ENCODE measurements at places on chromosomes 6 and 20.

DNA sequence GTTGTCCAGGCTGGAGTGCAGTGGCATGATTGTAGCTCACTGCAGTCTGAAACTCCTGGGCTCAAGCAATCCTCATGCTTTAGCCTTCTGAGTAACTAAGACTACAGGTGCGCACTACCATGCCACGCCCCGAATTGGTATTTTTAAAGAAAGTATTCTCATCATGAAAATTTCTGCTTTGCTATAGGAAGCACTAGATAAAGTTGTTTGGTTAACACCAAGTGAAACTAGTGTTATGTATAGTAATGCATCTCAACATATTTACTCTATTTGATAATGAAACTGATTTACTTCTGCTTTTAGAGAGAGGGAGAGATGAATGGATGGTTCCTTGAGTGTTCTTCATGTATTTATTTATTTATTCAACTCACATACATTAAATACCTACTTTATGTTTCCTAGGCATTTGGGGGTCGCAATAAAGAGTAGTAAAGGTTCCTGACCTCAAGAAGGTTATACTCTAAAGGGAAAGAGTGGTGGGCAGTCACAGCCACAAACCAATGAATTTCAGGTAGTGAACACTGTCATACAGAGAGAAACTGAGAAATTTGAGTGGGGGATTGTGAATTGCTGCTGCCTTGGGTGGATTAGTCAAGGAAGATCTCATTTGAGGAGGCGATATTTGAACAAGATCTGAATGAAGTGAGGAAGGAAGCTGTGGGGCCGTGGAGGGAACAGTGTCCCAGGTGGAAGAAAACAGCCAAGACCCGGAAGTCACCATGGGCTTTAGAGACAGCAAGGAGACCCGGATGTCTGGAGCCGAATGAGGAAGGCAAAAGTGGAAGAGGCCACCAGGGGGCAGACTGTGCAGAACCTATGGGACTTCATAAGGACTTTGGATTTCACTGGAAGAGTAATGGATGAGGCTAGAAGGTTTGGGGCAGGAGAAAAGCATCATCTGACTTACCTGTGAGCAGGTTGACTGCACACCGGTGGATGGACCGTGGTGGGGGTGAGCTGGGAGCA, 185.6 kb downstream of the TSHZ2 start:
- no peak for DNase-seq

DNA sequence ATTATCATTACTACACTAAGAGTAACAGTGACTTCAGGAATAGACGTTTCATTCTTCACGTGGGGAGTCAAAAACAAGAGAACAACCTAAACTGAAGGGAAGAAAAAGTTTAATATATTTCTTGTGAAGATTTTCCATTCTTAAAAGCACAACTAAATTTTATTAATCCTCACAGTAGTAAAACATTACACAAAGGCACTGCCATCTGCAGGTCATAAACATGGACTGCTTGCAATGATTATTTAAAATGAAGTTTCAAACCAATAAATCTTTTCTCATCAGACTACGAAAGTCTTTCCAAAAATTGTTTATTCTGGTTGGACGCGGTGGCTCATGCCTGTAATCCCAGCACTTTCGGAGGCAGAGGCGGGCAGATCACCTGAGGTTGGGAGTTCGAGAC, 2.6 kb downstream of the NCOA5 start:
- DNase-seq: no peak

GRCh38 chr6:48123601-48124000, 12.6 kb upstream of the PTCHD4 start:
- DNase-seq: no peak

- DNase-seq: no peak
Observed at GRCh38 chr6:90131125-90131524, 165.5 kb downstream of the BACH2 start.

- no peak for DNase-seq
Observed at GRCh38 chr6:44058617-44059358, 68.5 kb downstream of the MRPL14 start.

DNA sequence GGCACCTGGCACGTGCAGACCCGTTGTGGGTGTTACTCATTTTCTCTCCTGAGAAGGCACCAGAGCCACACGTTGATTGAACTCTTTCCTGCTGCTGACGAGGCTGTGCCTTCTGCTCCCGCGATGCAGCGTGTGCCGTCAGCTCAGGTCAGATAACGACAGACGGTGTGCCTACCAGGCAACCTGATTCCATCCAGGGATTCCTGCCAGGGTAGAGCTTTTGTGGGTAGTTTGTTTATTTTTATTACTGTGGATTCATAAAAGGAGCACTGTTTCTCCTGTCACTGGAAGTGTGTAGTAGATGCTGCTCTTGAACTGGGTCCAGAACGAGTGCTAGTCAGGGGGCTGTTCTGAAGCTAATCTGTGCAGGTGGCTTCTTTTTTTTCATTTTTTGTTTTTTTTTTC, 20.7 kb downstream of the PRPF6 start:
- DNase-seq: no peak

Measured in stimulated activated CD4-positive, alpha-beta T cell treated with anti-CD3 and anti-CD28 coated beads, Interleukin-1b, Interleukin-23, amount 100 ng/mL, for 4 hours (primary cell).